CD4-positive, alpha-beta T cell treated with Interleukin-4 for 4 hours (primary cell): ENCODE measurements at places on chromosomes 16 and 17.

GRCh38 chr16:11349599-11350276 lies 4.5 kb downstream of the RMI2 start:
- DNase-seq, result no peak

DNA sequence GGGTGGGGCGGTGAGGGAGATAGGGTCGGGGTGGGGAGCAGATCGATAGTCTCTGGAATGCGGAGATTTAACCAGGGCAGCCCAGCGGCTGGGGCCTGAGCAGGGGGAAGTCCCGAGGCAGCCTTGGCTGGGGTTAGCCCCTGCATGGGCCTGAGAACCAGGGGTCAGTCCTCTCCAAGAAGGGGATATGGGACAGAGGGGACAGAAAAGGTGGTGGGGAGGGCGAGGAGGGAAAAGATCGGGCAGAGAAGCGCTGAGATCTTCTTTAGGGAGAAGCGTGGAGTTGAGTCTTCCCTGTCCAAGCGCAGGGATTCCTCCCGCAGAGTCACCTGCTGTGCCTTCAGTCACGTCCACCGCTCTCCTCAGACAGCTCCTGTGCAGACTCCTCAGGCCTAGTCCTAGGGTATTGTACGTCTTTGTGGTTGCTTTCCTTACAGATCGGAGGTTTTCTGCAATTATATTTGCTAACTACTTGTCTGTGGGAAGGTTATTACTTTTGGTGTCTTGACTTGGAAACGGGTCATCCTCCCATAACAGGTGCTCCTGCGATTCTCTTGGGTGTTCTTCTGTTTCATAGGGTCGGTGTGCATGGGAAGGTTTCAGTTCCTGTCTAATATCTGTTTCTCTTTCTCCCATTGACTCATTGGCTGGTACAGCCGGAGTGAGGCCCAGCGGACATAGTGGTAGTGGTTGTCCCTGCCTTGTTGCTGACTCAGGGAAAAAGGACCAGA lies 952 bp downstream of the CD300A start:
- peak; percentile 47 for DNase-seq

DNA sequence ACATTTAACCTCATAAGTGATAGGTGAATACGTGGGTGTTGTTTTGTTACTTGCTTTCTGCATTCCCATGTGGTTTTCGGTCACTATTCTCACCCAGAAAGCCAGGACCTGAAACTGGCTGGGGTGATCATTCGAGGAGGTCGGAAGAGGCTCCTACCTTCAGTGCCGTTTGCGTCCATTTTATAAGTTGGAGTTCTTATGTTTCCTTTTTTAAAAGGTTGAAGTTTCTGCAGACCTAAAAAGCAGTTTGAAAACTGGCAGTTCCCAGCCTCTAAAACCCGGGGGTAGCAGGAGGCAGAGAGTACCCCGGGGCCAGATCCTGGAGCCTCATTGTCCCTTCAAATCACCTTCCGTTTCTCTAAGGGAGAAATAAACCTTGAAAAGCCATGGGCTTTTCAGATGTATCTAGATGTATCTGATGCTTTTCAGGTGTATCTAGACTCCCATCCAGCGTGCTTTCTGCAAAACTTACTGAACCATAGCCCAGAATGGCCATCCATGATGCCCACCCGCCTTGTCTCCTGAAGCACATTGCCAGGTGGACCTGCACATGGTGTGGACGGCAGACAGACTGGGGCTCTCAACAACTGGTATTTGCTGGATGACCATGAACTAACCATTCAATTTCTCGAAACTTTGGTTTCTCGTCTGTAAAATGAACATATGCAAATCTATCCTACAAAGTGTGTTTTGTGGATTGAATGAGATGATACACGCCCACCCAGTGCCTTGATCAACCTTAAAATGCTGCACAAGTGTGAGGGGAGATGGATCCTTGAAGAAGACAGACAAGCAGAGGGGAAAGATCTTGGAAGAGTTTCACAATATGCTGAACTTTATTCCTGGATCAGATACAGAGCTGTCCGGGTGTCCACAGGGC lies 1.3 kb downstream of the NLRC5 start:
- DNase-seq, result no peak

- no peak for DNase-seq
Observed at GRCh38 chr16:46728806-46729205, 19.3 kb downstream of the MYLK3 start.

GRCh38 chr16:59154295-59154694 lies 420.2 kb upstream of the GOT2 start:
- DNase-seq, result no peak

DNA sequence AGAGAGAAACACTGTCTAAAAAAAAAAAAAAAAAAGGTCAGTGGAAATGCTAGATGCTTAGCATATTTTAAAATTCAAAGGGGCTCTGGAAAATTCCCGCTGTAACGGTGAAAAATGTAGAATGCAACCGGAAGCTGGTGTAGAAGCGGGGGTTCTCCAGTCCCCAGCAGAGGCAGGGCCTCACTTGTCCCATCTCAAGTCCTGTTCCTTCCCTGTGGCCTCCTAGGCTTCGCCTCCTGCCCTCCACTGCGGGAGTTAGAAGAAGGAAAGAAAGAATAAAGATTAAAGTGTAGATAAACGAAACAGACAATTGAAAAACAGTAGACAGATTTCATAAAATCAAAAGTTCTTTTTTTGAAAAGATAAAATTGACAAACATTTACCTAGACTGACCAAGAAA lies 14.8 kb upstream of the ZNF287 start:
- no peak for DNase-seq

DNA sequence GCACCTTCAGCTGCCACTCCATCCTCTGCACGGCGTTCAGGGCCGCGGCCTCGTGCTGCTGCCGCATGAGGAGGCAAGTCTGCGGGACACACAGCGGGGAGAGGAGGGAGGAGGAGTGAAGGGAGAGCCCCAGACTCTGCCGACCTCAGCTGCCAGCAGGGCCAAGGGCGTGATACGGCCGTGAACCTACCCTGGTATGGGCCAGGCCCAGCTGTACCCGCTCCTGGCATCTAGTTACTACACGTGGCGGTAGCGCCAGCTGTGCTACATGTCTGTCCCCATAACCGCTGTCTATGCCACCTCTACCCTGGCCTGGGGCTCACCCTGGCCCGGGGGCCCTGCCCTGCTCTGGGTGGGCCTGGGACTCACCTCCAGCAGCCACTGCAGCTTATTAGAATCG lies 51.1 kb downstream of the ZNF778 start:
- no peak for DNase-seq

- DNase-seq, result no peak
Observed at GRCh38 chr16:50862818-50863643, 121.1 kb downstream of the CYLD start.

DNA sequence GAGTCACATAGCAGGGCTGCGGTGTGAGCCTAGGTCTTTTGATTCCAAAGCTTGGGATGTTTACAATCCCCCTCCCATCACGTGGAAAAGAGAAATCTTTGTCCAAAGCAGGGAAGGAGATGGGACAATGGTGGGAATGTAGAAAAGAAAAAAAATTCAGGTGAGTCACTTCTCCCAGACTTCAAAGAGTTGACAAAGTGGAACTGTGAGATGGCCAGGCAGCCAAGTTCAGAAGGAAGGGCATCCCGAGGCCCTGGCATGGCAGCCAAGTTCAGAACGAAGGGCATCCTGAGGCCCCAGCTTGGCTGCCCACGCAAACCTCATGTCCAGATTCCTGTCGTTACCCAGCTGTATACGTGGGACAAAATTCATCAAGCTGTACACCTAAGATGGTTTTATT lies 47.5 kb downstream of the FOXL1 start:
- no peak for DNase-seq

- peak; percentile 43 for DNase-seq
Observed at GRCh38 chr17:42340691-42341127, 47.5 kb downstream of the STAT3 start.
